Activated naive CD4-positive, alpha-beta T cell treated with anti-CD3 and anti-CD28 coated beads, Interleukin-2, amount 50 U/mL, for 72 hours (primary cell): ENCODE measurements at places on chromosomes 2 and 18. TPM values are rescaled to one million over a fixed set of nuclear protein-coding genes. Genes with fewer than 3 reads are reported as not detected.

Gene ST8SIA5
- total RNA-seq, result not detected

Gene TMEM163
- not detected for total RNA-seq

Gene UGT1A4
- not detected for total RNA-seq

Gene EIF4E2
- total RNA-seq, result 62.0 TPM

Gene SH3BP4
- 0.31 TPM for total RNA-seq

Gene FSHR
- not detected for total RNA-seq

Gene HOXD10
- total RNA-seq, result not detected

Gene RGPD8
- 16.1 TPM for total RNA-seq

Gene SLC16A14
- not detected for total RNA-seq

Gene IL1F10
- total RNA-seq, result not detected

Gene CSRNP3
- not detected for total RNA-seq

Gene ANKRD62
- total RNA-seq, result not detected
